Spleen (tissue), 13 donors: ENCODE measurements at places on chromosomes 3 and 15. TPM values are rescaled to one million over a fixed set of nuclear protein-coding genes. Genes with fewer than 3 reads are reported as not detected.
A peak's percentile ranks its signal among the peaks of the same experiment; 100 is the strongest.

ABI3BP gene
- 17.4 TPM for total RNA-seq

ZMYND10 gene
- total RNA-seq: 2.2 TPM

FAM3D gene
- not detected for total RNA-seq

UBAP1L gene
- total RNA-seq: 10.6 TPM

AGBL1 gene
- not detected for total RNA-seq

CCDC39 gene
- total RNA-seq: not detected

SLC12A1 gene
- not detected for total RNA-seq

DNA sequence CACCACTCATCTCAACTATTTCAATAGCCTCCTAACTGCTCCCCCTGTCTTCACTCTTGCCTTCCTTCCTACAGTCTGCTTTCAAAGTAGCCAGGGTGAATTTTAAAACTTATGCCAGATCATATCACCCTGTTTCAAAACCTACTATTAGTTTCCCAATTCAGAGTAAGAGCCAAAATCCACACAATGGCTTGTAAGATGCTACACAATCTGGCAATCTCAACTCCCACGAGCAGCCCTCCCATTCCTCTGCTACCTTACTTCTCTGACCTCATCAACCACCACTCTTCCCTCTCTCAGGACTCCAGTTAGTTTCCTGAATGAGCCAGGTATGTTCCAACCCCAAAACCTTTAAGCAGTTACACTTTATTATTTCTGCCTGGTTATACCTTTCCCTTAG is 62.5 kb downstream of the VPS13C start:
- no peak for DNase-seq

GRCh38 chr15:98875309-98875708 is 132.3 kb downstream of the PGPEP1L start:
- no peak for DNase-seq

GRCh38 chr3:120370463-120370862 is 21.3 kb upstream of the LRRC58 start:
- DNase-seq: no peak

DNA sequence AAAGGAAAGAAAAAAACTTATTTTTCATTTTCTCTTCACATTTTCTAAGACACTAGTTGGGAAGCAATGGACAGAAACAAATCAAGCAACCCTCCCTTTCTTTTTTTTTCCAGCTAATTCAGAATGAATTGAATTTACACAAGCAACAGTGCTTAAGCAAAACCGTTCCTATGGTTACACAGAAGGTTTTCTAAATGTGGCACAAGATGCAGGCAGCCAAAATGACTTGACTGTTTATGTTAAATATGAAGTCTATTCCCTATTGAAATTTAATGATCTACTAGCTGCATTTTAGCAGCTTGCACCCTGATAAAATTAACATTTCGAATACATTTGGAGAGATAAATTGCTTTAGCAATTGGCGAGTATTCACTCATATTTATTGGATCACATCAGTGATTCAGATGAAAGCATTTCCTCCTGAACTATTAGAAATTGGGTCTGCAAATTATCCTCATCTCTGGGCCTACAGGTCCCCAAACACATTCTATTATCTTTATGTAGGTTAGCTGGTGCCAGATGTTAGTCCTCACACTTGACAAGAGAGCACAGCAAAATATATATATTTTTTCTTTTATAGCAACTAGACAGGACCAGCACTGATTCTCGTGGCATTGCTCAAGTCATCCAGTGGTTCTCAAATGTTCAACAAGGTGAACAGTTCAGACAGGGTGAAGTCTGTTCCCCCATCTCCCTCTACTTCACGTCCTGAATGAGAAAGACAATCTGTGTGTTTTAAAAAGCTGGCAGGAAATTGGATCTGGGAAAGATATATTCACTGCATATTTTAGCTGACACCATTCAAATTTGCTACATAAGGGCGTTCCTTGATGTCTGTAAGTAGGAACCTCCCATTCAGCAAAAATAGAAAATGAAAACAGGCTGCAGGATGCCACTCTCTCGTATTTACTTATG is 463.6 kb upstream of the KCNMB2 start:
- no peak for DNase-seq

- DNase-seq: peak; percentile 21
These were observed 126.5 kb downstream of the ADAMTS17 start for GRCh38 chr15:100215031-100215842.

- no peak for DNase-seq
These were observed 114.5 kb downstream of the MEGF11 start for GRCh38 chr15:66138892-66139590.

GRCh38 chr3:81502236-81502635 is 259.2 kb downstream of the GBE1 start:
- no peak for DNase-seq

DNA sequence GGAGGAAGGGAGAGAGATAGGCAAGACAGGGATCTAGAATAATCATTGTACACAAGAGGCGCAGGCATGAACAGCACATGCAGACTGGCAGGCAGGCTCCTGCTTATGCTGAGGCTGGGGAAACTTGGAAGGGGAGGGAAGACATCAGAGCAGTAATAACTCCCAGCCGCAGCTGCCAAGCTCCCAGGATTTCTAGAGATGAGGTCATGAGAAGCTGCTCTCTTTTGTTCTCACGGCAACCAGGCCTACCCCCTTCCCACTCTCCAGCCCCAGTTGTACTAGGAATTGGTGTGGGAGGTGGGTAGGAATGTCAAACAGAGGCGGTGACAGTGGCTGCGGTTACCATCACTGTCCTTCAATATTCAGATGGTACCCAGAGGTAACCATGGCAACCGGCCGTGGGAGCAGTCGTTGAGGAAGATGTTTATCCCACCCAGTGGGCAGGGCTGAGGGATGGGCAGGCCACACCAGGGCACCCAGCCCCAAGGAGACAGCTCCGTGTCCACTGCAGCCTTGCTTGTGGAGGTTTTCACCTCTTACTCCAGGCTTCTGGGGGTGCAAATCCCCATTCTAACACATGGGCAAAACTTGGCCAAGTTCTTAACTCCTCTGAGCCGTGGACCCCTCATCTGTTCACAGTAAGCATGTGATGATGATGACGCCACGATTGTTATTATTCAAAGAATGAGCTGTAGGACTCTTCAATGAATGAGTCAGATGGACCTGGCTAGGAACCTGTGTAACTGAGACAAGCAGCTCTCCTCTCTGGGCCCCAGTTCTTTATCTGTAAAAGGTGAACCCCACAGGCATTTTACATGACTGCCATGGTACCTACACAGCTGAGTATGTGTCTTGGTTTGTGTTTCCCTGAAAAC is 360.8 kb upstream of the PROK2 start:
- DNase-seq: no peak

DNA sequence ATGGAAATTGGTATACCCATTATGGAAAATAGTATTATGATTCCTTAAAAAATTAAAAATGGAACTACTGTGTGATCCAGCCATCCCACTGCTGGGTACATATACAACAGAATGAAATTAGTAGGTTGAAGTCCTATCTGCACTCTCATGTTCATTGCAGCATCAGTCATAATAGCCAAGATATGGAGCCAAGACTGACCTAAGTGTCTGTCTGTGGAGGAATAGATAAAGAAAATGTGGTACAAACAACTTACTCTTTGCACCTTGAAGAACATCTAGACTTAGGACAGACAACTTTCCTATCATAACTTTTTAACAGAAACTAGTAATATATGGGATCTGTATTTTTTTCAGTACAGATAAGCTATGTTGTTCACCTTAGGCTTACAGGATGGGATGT is 30.0 kb upstream of the PPARG start:
- no peak for DNase-seq

DNA sequence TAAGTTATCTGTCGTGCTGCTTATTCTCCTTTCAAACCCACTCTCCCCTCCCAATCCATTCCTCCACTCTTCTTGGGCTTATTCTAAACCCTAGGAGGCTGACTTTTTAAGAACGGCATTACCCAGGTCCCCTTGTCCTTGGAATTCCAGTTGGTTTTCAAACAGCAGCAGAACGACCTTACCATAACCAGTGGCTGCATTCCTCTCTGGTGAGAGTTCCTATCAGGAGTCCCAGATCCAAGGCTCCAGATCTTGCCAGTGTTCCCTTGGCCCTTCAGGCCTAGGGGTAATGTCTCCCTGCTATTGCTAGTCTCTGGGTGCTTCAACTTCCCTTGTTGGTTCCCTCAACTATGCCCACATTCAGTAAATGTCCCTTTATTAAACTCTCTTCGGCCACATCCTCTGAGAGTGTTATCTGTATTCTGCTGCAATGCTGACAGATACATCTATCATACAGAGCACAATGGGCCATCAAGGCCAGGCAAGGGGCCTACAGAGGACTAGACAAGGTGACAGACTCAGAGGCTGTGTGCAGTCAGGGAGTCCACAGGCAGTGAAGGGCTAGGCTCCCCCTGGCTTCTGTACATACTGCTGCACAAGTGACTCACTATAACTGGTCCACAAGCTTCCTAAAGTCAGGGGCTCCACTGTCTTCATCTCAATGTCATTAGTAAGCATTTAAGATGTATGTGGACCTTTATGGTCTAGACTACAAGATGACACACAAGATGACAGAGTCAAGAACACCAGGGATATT is 10.1 kb downstream of the LYSMD2 start:
- DNase-seq: no peak

GRCh38 chr3:24944805-24945520 is 450.3 kb upstream of the THRB start:
- no peak for DNase-seq

DNA sequence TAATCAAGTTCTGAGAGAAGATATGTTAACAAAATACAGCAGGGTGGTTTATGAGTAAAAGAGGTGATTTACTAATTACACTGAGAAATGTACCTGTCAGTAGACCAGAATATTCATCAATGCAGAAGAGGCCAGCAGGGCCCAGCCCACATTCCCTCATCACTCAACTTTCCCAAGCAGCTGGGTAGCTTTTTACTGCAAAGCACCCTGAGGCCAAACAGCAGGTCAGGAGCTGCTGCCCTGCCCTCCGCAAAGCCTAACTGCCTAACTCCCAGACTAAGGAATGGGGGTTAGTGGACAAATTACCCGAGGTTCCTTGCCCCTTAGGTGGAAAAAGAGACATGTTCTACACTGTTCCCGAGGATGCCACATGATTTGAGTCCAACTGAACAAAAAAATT is 108.2 kb downstream of the TBL1XR1 start:
- DNase-seq: no peak
